ENCODE measurements at places on chromosomes 12 and 14.

- DNase-seq: no peak
Measured at GRCh38 chr12:102816816-102817434, 100.1 kb downstream of the PAH start.

- no peak for DNase-seq
Measured at GRCh38 chr14:52244328-52244727, 23.2 kb upstream of the PTGDR start.

DNA sequence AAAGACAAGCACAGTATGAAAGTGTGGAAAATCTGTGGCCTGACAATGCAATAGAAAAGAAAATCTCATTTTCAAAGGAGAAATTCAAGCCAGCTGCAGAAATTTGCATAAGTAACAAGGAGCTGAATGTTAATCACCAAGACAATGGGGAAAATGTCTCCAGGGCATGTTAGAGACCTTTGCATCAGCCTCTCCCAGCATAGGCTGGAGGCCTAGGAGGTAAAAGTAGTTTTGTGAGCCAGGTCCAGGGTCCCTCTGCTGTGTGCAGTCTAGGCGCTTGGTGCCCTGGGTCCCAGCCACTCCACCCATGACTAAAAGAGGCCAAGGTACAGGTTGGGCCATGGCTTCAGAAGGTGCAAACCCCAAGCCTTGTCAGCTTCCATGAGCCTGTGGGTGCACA, 58.3 kb downstream of the TESPA1 start:
- no peak for DNase-seq

DNA sequence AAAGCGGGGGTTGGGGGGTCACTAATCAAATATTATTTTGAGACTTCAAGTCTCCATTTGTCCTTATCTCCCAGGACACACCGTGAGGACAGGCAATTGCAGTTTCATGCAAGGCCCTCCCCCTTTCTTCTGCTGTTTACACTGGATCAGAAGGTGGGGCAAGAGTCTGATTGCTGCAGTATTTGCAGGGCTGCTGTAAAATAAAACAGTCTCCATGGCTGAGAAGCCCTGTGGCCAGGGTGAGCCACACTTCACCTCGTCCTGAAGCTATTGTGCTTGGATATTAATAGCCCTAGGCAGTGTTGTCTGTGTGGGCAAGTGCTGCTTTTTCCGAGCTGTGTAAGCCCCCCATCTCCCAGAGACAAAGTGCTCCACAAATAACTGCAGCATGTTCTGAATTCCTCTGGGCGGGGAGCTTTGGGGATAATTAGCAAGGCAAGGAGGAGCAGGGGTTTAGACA, 187.4 kb upstream of the NTF3 start:
- DNase-seq: no peak

GRCh38 chr14:41586237-41586636, 20.4 kb upstream of the LRFN5 start:
- no peak for DNase-seq

- DNase-seq: no peak
Measured at GRCh38 chr12:124475295-124476010, 92.0 kb downstream of the NCOR2 start.

- DNase-seq: no peak
Measured at GRCh38 chr14:75648066-75648838, 12.4 kb downstream of the ERG28 start.

DNA sequence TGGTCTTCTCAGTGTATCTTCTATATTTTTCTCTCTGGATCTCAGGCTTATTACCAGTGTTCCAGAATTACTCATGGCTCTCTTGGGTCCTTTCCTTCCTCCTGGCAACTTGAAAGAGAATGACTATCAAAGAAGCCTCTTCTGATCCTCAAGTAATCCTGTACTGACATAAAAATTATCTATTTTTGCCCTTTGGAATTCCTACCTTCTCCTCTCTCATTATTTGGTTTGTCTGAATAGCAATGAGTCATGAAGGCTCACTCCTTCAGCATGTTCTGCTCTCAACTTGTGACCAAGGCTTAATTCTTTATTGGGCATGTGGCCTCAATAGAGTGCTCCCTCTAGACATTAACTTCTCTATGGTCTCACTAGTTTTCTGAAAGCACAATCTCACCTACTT, 553.6 kb upstream of the ATP2B1 start:
- DNase-seq: no peak

- DNase-seq: no peak
Measured at GRCh38 chr12:58224536-58225105, 283.3 kb downstream of the ATP23 start.

- DNase-seq: no peak
Measured at GRCh38 chr12:109563291-109564284, 9.7 kb downstream of the MMAB start.

DNA sequence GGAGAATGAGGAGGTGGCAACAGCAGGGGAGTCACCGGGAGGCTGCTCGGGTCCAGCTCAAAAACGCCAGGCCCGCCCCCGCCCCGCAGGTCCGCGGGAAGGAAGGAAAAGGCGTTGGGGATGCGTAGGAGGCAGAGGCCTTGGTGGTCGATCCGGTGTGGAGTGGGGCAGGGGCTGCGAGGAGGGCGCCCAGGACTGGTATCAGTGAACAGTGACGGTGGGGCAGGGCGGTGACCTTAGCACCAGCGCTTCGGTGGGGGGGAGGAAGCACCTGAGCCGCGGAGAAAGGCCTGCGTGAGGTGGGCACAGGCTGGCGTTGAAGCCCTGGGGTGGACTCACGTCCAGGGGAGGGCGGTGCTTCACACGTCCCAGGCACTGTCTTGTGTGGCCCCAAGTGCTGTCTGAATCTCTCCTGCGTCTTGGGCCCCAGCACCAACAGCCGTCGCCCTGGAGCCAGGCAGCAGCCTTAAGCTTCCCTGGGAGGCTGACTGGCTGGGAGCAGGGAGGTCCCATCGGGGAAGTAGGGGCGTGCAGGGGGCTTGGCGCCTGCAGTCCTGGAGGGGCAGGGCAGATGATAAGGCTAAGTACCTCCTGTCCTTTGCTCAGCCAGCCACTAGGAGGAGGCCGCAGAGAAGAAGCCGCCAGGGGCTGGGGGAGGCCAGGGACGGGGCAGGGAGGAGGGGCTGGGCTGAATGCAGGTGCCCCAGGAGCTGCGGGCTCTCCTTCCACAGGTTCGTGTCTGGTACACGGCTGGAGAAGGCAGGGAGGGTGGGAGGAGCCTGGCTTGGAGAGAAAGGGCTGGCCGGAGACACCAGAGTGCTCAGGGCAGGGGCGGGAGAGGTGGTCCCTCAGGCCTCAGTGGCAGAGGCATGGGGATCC, 26.5 kb downstream of the ZBTB42 start:
- DNase-seq: peak; percentile 73

- DNase-seq: no peak
Measured at GRCh38 chr14:105069871-105070759, 4.9 kb upstream of the GPR132 start.

GRCh38 chr14:22537436-22538310, 51.4 kb downstream of the DAD1 start:
- DNase-seq: no peak

DNA sequence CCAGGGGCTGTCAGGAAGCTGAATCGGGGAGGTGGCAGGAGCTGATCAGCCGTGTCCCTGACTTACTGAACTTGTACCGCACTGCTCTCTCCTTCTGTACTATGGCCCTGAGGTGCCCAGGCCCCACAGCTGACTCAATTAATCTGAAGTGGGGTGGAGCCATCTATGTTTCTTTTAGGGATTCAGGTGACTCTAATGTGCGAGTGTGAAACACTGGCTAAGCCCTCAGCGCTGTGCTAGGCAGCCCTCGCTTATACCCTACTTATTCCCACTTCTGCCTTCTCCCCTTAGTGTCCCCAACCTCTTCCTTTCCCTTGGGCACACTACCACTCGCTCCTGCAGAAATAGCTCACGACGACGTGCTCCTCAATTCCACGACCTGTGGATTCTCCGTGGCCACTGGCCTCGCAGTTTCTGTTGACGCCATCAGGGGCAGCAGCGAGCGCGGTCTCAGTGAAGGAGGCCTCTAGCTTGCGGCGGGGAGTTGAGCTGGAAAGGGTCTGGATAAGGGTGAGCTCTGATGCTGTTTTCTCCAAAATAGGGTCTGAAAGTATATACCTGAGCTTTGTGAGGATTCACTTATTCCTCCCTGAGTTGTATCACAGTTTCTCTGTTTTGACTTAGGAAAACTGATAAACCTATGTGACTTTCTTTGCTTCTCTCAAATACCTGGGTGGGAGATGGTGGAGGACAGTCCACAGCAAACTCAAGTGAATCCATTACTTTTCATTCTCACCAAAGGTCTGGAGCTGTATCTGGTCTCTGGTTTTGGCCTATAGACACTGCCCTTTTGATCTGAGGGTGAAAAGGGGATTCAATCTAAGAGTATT, 167.6 kb downstream of the SLC41A2 start:
- DNase-seq: no peak

All from CD8-positive, alpha-beta memory T cell (primary cell).